ENCODE measurements at places on chromosomes 3 and 15. TPM values are rescaled to one million over a fixed set of nuclear protein-coding genes. Genes with fewer than 3 reads are reported as not detected.

The ZNF80 gene
- total RNA-seq: not detected

The GOLGA6D gene
- not detected for total RNA-seq

The DPH3 gene
- total RNA-seq: 23.4 TPM

The AP3S2 gene
- 39.5 TPM for total RNA-seq

The OSTN gene
- not detected for total RNA-seq

The TMEM266 gene
- total RNA-seq: not detected

The VPS39 gene
- 72.9 TPM for total RNA-seq

The CYP8B1 gene
- total RNA-seq: not detected

The HEXA gene
- total RNA-seq: 41.2 TPM

The ARGFX gene
- total RNA-seq: not detected

The CRTAP gene
- total RNA-seq: 155 TPM

The CHRNA5 gene
- total RNA-seq: 19.1 TPM

The GABRG3 gene
- total RNA-seq: not detected

The GOLGA8B gene
- 35.5 TPM for total RNA-seq

The CCRL2 gene
- 14.6 TPM for total RNA-seq

The CHRNA7 gene
- 1.0 TPM for total RNA-seq

The LTF gene
- total RNA-seq: not detected

The COL8A1 gene
- 156 TPM for total RNA-seq

The SPTBN5 gene
- total RNA-seq: 8.5 TPM

The CCDC32 gene
- 24.1 TPM for total RNA-seq

The PDCD6IP gene
- 485 TPM for total RNA-seq

The RHOV gene
- total RNA-seq: not detected

The SYNPR gene
- not detected for total RNA-seq

The PP2D1 gene
- not detected for total RNA-seq

The CCK gene
- not detected for total RNA-seq

The CCPG1 gene
- 61.0 TPM for total RNA-seq

The MYO5C gene
- 11.7 TPM for total RNA-seq

The IL12A gene
- 0.65 TPM for total RNA-seq

The TKT gene
- 695 TPM for total RNA-seq

The GNL3 gene
- 218 TPM for total RNA-seq

The GOLGA8T gene
- not detected for total RNA-seq

The KIF15 gene
- total RNA-seq: 21.1 TPM
